CD4-positive, alpha-beta T cell treated with Interleukin-6 for 4 hours (primary cell): ENCODE measurements at places on chromosomes 11 and 22.
A peak's percentile ranks its signal among the peaks of the same experiment; 100 is the strongest.

GRCh38 chr11:122882857-122883645 lies 492 bp downstream of the JHY start:
- peak; percentile 65 for DNase-seq

DNA sequence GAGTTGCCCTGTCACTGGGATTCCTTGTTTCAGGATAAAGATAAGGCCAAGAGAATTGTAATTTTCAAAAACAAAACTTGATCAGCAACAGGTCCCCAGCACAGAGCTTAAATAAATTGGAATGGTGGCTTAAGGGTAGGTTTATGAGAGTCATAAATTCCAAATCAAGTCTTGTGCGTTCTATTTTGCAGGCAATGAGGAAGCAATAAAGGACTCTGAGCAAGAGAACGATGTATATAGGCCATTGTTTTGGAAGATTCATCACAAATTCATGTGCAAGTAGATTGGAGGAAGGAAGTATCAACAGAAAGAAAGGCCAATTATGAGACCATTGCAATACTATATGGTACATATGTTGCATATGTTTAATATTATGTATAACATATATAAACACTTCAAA lies 65.7 kb upstream of the PGR start:
- DNase-seq = no peak

DNA sequence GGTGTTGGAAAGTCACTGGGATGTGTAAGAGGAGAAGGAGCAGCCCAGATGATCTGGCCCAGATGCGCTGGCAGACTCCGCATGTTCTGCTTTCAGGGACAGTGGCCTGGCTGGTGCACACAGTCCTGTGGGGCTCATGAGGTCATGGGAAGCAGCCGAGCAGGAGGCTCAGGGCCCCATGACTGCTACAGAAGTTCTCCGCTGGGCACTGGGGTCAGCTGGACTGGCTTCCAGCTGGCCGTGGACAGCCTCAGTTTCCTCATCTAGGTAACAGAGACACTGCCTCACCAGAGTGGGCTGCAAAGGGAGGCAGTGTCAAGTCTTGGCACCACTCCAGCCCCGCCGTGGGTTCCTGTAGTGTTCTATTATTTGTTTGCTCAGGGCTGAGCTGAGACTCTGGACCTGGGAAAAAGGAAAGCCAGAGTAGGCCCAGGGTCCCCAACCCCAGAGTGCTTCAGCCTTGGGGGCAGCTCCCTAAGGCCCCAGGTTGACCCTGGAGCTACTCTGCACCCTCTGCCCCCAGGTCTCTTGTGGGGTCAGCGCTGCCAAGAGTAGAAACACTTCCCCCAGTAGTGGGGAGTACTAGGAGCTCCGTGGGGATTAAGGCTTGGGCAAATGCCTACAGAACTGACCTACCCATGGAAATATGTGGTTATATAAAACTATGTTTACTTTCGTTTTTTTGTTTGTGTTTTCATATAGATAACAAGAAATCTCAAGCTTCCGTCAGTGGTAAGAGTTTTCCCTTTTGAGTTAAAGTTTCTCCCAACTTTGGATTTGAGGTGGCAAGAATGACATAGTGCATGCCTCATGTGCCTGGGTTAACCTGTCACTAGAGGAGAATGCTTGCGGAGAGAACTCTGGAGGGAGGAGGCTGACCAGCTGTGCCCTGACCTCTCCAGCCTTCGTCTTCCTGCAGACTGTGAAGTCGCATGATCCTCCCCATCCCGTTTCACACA lies 45.3 kb downstream of the MED15 start:
- DNase-seq = no peak

DNA sequence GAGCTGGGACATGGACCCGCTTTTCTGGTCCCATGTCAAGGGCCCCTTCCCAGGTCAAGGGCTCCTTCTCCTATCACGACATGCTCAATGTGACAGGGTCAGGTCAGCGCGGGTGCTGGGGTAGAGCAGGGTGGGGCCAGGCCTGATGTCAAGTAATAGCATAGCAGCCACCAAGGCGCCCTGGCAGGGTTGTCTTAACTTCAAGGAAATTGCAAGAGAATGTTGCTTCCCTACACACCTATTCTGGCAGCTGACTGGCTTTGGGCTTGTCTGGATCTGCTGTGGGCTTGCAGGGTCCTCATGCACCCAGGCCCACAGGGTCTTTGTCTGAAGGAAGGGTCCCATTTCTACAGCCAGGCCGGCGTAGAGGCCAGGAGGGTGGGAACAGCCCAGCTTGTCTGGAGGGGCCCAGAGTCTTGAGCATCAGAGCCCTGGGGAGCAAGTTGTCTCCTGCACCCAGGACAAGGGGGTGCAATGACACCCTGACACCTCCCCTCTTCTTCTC lies 71.4 kb downstream of the BUD13 start:
- DNase-seq = no peak

DNA sequence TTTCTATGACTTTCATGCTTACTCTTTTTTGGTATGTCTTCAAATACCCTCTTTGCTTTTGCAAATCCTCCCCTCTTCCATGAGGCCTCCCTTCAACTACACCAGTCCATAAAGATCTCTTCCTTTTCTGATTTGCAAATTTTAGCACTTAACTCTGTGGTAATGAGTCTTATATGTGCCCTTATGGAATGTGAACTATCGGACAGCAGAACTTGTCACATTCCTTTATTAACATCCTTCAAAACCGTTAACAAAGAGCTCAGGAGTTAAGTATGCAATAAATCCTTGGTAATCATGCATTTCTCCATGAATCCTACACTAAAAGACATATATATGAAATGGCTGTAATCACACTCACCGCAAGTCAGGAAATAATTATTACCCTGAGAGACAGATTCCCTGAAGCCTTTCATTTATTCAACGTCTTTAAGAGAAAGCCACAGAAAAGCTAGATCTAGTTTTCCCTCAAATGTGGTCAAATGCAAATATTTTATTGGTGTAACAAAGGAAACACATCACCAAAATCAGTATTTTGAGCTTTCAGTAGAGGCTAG lies 7.4 kb downstream of the CLNS1A start:
- no peak for DNase-seq

DNA sequence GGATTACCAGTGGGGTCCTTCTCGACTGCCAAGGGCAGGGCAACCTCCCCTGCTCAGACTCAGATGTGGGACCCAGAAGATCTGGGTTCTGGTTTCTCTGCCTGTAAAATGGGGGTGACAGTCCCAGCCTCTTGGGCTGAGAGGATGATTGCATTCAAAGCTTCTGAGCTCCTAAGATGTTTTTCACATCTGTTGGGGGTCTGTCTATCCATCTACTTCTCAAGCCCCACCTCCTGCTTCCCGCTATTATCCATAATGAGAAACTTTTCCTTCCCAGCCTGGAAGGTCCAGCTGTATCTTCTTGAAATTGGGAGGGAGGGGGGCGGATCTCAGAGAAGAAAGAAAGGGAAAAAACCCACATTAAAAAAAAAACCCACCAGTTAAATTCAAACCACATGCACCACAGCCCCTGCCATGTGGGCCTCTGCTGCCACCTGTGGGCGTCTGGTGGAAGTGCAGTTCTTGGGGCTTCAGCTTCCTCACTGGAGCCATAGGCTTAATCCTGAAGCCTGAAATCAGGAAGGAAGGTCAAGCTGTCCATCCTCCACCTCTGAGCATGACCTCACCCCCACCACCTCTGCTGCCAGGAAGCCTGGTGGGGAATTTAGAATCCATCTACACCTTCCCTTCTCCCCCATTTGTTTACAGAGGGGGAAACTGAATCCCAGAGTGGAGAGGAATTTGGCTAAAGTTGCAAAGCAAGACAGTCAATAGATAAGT lies 27.3 kb downstream of the ARHGEF17 start:
- peak; percentile 80 for DNase-seq
